Iris pigment epithelial cell (primary cell): ENCODE measurements at places on chromosomes 5 and 9.

DNA sequence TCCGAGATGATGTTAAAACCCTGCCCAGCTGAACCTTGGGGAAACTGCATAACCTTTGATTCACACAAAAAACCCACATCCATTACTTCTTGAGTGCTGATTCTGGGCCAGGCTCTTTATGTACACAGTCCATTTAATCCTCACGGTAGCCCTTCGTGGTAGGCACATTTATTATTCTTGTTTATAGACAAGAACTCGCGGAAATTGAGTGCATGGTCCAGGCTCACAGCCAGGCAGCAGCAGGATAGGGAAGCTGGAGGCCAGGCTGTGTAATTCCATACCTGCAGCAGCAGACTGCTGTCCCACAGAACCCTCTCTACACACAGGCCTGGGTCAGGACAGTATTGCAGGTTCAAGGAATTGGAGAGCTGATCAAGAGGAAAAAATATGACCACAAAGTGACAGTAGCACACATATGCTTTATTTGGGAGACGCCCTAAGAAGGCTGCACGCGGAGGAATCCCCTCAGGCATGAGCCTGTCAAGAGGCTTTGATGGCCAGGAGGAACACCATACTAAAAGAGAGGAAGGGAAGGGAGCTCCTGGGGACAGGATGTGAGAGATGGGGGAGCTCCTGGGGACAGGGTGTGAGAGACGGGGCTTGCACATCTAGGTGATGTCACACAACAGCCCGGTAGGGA, 28.4 kb upstream of the FAM120A start:
- DNase-seq = no peak

DNA sequence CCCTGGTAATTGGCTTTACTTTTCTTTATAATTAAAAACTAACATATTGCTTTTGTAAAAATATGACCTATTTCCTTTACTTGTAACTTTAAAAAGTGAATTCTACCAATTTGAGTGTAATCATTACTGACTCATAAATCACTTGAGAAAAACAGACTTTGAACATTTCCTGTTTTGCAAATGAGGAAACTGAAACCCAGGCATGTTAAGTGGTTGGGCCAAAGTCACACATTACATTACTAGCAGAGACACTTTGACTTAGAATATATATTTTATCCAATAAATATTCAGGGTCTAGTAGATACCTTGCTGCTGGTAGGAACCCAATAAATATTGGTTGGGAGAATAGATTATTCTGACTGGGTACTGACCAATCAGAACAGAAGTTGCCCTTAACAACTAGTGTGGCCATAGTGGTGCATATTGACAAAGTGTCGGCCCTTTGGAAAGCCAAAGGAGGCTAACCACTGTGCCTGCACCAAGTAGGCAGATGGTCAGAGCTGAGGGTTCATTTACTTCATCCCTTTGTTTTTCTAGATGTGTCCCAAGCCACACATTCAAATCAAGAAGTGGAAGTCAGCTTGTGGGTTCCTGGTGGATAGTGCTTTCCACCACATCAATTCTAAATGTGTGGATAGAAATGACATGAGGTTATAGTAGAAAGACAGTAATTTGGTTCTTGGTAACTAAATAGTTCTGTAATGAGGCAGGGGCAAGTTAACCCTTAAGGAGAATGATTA, 365.1 kb upstream of the RIOK2 start:
- peak; percentile 73 for DNase-seq

DNA sequence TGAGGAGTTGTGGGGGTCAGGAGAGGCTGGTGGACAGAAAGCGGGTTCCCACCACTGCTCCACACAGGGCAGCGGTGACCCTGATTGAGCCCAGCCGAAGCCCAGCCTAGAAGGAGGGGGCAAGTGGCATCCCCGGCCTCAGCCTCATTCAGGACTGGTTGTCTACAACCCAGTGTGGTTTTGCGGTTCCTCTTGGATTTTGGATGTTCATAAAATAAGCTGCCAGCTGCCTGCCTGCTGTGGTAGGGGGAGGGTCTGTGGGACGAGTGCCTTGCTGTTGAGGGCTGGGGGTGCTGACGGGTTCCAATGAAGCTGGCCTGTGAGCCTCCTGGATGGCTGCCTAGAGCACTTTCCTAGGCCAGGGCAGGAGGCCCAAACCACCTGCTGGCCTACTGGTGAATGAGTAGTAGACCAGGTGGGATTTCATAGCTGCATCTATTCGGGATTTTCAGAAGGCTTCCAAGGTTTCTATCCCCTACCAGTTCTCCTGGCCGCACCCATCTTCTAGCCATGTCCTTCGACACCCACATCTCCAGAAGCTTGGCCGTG, 102.4 kb downstream of the NDFIP1 start:
- DNase-seq = no peak

DNA sequence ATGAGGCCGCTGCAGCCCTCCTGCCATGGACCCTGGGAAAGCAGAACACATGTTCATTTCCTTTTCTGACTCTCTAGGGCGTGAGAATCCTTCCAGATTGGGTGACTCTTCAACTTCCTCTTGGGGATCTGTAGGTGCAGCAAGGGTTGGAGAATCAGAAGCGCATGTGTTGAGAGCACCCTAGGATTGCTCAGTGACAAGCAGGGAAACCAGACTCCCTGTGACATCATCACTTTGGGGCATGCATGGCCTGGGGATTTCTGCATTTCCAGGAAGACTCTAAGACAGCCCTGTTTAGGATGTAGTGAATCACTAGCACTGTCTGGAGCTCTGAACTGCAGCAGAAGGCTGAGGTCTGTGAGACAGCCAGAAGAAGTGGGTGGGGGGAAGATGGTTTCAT, 15.1 kb upstream of the LCP2 start:
- DNase-seq = peak; percentile 84

DNA sequence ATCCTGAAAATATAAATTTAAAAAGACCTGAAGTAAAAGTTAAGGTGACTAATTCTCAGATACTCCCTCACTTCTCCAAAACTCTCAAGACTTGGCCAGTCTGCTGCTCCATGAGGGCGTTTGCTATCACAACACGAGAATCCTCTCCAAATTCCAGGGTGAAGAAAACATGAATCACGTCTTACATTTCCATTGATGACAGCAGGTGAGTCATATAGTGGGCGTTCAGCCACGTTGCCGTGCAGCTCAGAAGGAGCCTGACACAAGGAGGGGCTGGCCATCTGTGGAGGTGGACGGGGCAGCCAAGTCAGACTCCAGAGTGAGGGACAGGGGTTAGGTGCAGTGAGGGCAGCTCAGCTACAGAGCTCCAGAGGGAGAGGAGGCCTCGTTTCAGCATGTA, 555.1 kb upstream of the ADAMTS16 start:
- DNase-seq = peak; percentile 94

- DNase-seq = peak; percentile 64
Observed at GRCh38 chr9:17063535-17064135, 71.2 kb upstream of the CNTLN start.

DNA sequence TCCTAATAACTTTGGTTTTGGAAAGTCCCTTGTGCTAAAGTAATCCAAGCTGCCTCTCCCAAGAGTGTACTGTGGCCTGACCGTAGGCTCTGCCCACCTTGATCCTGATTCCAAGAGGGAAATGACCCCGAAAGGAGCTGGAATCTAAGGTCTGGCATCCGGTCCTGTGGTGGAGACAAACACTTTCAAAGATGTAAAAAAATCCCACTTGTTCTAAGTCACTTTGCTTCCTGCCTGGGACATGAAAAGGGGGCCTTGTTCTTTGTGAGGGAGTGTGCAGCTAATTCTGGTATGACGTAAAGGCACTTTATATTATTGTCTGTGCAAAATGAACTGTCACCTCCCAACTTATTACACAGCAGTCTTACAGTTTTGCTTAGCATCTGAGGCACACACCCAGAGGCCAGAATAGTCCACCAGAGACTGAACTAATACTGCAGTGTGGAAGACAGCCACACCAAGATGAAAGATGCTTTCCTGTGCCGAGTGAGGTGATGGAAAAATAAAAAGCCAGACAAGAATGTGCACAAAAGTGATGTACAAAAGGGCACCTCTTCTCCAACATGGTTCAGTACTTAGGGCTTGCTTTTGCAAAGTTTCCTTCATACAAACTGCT, 128.7 kb downstream of the SLC12A2 start:
- no peak for DNase-seq

DNA sequence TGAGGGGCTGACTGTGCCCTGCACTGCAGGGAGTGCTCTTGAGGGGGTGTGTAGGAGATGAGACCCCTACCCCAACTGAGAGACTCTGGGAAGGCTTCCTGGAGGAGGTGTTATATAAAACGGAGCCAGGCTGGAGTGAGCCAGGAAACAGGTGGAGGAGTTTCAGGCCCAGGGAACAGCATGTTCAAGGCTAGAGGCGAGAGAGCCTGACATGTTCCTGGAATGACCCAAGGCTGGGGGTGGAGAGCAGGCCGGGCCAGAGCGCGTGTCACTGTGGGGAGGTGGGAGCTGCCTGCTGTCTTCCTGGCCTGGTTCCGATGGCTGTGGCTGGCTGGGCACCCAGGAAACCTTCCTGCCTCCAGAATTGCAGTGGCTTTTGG, 48.7 kb downstream of the RXRA start:
- DNase-seq = peak; percentile 26

GRCh38 chr9:115142517-115143270, 24.7 kb upstream of the TNC start:
- no peak for DNase-seq

GRCh38 chr5:58318468-58318867, 141.4 kb downstream of the PLK2 start:
- peak; percentile 58 for DNase-seq

GRCh38 chr9:38016375-38017135, 52.5 kb downstream of the SHB start:
- DNase-seq = peak; percentile 83

- DNase-seq = no peak
Observed at GRCh38 chr5:178637356-178638074, 10.7 kb upstream of the CLK4 start.

DNA sequence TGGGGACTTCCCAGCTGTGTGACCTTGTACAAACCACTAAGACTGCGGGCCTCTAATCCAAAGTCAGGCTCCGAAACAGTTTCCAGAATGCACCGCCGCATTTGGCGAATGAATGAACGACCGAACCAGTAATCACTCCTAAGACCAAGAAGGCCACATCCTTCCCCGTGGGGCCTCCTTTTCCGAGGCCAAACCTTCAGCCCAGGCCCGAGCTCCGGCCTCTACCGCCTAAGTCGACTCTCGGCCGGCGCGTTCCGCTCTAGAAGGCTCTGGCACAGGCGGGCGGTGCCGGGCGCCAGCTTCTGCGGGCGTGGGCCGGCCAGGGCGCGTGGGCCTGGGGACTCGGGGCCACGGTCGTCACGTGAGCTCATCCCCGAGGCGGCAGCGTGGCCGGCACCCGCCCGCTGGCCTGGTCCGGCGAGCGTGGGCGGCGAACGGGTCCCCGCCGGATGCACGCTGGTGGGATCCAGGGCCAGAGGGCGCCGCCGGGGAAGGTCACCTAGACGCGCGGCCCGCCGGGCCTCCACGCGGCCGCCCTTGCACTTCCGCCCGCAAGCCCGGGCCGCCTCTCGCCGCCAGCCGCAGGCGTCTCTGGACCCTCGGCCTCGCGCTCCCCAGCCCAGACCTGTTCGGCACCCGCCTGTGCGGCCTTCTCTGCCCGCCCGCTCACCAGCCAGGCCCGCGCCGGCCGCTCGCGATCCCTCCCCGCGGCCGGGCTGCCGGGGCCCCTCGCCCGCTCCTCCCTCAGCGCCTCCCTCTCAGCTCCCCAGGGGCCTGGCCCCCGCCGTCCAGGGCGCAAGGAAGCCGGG, 754 bp downstream of the VDAC1 start:
- peak; percentile 65 for DNase-seq

DNA sequence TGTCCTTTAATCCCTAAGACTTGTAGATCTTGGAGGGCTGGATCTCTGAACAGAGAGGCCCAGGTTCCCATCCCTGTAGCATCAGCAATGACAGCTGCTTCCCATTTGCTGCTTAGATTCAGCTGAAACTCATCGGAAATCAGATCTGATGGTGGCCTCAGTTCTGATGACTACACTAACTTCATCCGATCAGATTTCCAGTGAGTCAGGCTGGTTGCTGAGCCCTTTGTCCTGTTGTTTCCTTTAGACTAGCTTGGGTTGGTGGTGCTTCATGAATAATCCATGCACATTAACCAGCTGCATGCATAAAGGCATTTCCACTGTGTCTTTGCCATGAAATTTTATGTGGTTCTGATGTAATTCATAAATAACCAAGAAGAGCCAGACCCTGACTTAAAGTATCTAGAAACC, 195.2 kb upstream of the TUT7 start:
- DNase-seq = peak; percentile 89

GRCh38 chr5:153798830-153799229, 239.9 kb downstream of the FAM114A2 start:
- DNase-seq = no peak

- DNase-seq = no peak
Observed at GRCh38 chr5:35830587-35830986, 26.1 kb upstream of the IL7R start.

- no peak for DNase-seq
Observed at GRCh38 chr5:113692466-113692865, 179.0 kb downstream of the YTHDC2 start.

- no peak for DNase-seq
Observed at GRCh38 chr5:154291917-154292316, 101.4 kb downstream of the GALNT10 start.

DNA sequence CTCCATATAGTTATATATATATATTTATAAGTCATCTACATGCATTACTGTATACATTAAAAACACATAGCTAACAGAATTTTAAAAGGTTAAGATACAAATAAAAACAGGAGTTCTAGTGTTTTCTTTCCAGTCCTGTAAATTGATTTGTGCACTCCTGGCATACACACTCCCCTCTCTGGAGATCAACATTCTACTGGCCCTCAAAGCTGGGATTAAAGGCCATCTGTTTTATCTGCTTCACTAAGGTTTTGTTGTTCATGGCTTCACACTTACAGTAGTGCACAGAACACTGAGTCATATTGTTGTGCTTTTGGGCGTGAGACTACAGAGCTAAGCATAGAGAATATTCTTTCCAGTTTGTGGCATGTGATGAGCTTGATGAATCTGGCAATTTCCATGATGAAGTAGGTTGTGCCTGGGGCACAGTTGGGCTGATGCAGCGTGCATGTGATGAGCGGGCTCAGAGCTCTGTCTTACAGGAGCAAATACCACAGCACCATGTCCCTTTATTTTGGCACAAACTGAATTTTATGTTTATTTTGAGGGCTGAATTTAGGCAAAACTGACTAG, 98.2 kb downstream of the TAF11L14 start:
- DNase-seq = no peak

DNA sequence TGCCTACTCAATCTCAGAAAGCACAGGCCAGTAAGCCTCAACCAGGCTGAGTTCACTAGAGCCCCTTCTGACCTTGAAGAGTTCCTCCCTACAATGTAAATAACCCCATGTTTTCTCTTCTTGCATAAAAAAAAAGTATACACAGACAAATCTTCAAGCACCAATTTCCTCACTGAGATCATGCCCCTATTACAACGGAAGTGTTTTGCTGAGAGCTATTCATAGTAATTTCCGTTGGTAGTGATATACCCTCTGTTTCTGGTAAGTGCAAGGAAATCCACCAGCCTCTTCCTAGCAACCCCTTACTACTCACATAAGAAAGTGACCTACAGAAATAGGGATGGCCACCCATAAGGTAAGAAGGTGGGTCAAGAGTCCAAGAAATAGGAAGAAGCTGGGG, 76.4 kb upstream of the TARS1 start:
- DNase-seq = no peak
